AG09309 (cell line): ENCODE measurements at places on chromosomes 3 and 15.

- DNase-seq: no peak
These were observed 85.3 kb downstream of the PIK3R4 start for GRCh38 chr3:130661140-130661891.

- DNase-seq: no peak
These were observed 90.4 kb downstream of the ISL2 start for GRCh38 chr15:76426941-76427340.

DNA sequence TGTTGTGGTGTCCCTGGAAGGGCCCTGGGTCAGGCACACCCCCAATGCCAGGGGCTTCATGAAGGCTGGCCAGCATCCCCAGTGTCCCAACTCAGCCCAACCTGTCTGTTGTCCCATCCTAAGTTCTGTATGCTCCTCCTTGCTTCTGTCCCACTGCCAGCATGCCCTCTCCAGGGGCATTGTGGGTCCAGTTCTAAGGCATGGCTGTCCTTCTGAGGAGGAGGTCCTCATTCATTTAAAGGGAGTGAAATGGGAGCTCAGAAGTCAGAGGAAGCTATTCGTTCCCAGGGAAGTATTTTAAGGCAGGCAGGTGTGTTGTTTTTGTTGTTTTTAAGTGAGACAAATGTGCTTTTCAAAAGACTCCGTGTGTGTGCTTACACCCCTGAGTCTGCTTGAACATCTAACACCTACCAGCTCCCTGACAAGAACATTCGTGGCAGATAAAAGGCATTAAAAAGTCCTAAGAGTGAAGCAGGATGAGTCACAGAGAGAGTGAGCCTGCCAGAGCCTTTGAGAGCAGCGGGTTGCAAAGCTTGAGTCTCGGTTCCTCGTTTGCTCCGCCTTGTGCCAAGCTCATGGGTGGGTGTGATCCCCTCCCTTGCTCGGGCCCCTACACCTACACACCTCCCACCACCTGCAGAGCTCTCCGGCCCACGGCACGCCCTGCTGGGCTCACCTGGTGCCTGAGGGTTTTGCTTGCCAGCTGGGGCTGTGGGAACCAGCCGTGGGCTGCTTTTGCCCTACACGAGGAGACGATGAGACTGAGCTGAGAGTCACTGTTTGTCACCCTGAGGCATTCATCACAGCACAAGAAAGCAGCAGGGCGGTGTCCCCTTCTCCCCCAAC, 183.4 kb upstream of the TOPAZ1 start:
- DNase-seq: no peak

DNA sequence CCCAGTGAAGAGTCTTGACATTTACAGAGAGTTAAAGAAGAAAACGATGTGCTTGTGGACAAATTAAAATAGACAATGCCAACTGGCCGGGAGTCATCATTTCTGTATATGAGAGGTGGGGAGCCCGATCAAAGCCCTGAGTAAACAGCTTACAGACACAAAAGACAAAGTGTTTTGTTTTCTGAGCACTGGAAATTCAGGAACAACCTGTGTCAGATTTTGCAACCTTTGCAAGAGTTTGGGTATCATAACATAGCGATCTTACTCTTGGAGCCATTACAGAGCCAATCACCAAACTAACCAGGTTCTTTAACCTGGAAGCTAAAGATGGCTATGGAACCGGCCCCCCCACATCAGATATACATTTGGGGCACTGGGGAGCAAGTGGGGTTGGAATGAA, 101.9 kb upstream of the LRIG1 start:
- no peak for DNase-seq

- DNase-seq: no peak
These were observed 311.6 kb downstream of the CNTN6 start for GRCh38 chr3:1404270-1404962.

- DNase-seq: no peak
These were observed 766 bp upstream of the EMC4 start for GRCh38 chr15:34223904-34224596.

- DNase-seq: no peak
These were observed 66.5 kb downstream of the CTNNB1 start for GRCh38 chr3:41265823-41266273.

GRCh38 chr3:138213398-138214085, 26.4 kb downstream of the ARMC8 start:
- no peak for DNase-seq

- no peak for DNase-seq
These were observed 30.3 kb upstream of the SEMA3F start for GRCh38 chr3:50124800-50125178.

GRCh38 chr15:93819826-93820225, 411.5 kb upstream of the MCTP2 start:
- no peak for DNase-seq

- DNase-seq: no peak
These were observed 39.3 kb downstream of the P3H2 start for GRCh38 chr3:190081389-190081788.
